ENCODE measurements at places on chromosomes 12 and 14.

DNA sequence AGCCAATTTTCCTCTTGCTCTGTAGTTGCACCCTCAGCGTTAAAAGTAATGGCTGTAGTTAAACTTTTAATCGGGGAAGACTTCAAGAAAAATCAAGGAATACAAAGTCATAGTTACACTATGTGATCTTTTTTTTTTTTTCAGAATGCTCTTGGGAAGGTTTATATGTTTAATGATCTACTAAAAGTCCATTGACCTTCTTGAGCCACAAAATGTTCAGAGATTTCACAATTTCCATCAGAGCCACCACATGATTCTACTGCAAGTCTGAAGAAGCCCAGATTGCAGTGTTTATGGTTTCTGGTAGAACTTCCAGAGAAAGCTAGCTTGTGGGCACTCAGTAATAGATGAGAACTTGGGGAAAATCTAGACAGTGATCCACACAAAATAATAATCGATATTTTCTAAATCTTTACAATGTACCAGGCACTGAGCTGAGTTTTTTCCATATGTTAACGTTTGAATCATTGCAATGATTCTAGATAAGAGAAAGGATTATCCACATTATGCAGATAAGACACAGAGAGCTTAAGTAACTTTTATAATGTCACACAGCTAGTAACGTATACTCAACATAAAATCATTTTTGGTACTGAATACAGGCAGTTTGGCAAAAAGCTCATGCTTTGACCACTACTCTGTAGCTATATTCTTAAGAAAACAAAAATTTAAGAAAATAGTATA lies 38.3 kb downstream of the GYS2 start:
- no peak for DNase-seq

DNA sequence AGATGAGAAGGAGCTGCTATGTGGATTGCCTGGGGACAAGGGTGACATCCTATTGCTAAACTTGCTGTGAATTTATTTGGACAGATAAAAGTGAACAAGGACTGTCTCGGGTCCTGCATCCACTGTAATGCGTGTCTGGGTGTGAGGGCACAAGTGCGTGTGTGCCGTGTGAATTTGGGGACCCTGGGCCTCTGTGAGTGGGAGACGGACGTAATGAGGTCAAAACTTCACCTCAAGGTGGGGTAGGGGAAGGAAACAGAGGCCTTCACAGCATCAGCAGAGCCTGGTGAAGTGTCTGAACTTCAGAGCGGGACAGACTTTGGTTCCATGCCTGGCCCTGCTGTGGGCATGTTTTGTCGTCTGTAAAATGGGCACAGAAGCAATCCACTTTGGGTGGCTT lies 14.8 kb downstream of the ASB2 start:
- DNase-seq = no peak

DNA sequence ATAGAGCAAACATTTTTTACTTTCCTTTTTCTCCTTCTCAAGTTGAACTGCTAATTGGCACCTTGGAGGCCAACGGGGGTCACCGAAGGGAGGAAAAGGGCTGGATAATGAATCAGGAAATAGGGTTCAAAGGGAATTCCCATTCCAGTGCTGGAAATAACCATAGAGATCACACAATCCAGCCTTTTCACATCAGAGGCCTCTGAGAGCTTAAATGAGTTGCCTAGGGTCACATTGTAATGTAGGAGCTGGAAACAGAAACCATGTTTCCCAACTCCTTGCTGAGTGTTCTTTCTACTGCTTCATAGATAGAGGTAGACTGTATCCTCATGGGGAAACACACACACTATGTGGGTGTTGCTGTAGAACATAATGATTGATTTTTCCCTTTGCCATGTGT lies 60.6 kb upstream of the DDHD1 start:
- DNase-seq = no peak

DNA sequence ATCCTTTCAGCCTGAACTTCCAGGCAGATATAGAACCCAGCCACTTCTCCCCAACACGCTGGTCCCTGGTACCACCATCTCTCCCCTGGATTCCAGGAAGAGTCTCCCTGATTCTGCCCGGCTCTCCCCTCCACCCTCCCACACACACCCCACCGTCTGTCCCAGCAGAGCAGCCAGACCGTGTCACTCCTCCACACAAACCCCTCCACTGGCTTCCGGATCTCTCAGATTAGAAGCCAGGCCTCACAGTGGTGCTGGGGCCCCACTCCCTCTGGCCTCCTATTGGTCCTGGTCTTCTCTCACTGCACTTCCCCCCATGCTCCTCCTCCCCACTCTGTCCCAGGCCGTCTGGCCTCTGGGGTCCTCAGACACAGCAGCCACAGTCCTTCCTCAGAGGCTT lies 52.4 kb upstream of the CDKN3 start:
- DNase-seq = no peak

DNA sequence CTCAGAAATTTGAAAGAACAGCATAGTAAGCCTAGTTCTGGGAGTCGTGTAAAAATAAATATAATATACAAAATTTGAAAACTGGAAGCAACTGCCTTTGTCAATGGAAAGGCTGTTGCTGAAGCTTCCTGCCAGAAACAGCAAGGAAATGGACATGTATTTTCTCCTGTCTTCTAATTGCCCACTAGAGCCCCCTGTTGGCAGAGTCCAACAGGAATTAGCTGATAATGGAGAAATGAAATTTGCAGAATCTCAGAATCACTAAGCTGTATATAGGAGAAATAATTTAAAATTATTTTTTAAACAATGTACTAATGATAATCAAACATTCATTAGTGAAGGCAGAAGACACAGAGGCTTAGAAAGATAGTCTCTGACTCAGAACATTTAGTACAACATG lies 414.8 kb downstream of the SLC6A15 start:
- no peak for DNase-seq

DNA sequence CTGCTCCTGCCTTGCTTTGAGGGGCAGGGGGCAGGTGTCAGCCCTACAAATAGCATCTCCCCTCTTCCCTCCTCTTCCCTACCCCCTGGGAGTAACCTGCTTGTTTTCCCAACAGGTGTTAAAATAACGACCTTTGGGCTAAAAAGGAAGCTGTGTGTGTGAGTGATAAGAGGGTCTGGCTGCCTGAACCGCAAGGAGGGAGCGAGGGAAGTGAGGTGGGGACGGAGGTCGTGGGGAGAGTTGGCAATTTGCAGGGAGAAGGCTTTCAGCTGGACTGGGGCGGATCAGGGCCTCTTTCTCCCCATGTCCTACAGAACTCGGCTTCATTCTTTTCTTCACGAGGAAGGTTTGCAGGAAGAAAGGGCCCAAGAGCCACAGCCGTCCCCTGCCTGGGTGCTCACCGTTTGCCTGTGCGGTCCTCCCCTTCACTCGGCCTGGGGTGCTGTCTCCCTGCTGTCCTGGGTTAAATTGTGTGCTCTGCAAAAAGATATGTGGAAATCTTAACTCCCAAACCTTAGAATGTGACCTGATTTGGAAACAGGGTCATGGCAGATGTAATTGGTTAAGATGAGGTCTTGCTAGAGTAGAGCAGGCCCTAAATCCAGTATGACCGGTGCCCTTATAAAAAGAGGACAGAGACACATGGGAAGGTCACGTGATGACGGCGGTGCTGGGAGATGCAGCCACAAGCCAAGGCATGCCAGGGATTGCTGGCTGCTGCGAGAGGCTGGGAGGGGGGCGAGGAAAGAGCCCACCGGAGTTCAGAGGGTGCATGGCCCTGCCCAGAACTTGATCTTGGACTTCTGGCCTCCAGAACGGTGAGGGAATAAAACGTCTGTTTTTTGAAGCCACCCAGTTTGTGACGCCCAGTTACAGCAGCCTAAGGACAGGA lies 38.7 kb upstream of the NCOR2 start:
- no peak for DNase-seq

- no peak for DNase-seq
Observed at GRCh38 chr12:32765906-32766305, 10.2 kb upstream of the YARS2 start.

DNA sequence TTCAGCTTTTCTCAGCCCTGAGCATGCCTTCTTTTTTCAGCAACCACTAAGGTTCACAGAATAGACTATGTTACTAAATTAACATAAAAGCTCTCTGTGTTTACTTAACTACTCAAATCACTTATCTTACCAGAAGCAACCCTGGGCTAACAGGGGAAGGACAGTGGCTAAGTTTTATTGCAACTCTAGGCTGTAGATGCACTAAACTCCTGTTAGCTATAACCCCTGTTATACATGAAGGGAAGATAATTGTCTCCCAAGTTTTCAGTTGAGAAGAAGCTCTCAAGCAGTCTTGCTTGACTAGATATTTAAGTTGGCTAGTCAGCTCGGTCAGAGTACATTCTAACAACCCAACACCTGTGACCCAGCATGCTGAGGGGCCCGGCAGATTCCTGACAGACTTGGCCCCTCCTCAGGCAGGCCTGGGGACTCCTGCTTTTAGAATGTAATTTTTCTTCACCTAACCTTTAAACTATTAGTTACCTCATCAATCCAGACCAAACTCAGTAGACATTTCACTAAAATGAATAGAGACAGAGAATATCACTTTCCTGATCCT lies 464.5 kb downstream of the EGLN3 start:
- DNase-seq = no peak

Measured in CD14-positive monocyte (primary cell).